Left lung (tissue), 14 donors: ENCODE measurements at places on chromosomes 3 and 15. TPM values are rescaled to one million over a fixed set of nuclear protein-coding genes. Genes with fewer than 3 reads are reported as not detected.
A peak's percentile ranks its signal among the peaks of the same experiment; 100 is the strongest.

Gene GRM2
- 0.61 TPM for total RNA-seq

Gene CDC25A
- total RNA-seq, result 4.7 TPM

Gene VPS18
- total RNA-seq, result 26.3 TPM

Gene FETUB
- not detected for total RNA-seq

Gene SEMA6D
- 6.3 TPM for total RNA-seq

Gene FAM107A
- 46.5 TPM for total RNA-seq

Gene PRR20G
- total RNA-seq, result not detected

Gene IL20RB
- 1.9 TPM for total RNA-seq

Gene SPINK8
- total RNA-seq, result not detected

GRCh38 chr3:65128346-65128745, 440.5 kb upstream of the ADAMTS9 start:
- DNase-seq, result no peak

DNA sequence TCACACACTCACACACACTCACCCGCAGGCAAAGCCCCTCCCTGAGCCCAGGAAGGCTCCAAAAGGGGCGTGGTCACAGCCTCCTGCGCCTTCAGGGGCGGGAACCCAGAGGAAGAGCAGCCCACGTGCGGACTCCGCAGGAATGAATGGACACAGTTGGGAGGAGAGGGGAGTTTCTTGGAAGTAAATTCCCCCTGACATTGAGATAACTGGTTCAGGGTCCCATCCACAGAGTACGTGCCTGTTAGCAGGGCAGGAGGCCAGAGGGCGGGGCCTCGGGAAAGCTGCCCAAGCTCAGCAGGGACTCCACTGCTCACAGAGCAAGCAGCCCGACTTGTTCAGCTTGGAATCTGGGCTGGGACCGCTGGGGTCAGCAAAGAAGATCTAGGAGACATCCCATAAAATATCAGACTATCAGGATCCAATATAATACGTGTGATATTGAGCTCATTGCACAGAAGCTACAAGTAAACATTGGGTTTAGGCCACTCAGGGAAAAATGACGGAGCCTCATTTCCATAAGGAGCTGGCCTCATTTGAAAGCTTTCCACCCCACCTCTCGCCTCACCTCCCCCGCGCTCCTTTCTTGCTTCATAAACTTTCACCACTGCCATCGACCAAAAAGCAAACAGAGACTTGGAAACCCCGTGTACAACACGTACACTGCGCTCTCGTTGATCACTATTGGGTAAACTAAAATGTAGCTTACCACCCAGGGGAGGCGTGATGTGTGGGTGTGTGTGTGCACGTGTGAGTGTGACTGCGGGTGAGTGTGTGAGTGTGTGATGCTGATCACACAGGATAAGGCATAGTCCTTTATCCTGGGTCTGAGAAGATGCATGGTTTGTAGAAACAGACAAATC, 36.0 kb downstream of the TM2D3 start:
- DNase-seq, result peak; percentile 56

DNA sequence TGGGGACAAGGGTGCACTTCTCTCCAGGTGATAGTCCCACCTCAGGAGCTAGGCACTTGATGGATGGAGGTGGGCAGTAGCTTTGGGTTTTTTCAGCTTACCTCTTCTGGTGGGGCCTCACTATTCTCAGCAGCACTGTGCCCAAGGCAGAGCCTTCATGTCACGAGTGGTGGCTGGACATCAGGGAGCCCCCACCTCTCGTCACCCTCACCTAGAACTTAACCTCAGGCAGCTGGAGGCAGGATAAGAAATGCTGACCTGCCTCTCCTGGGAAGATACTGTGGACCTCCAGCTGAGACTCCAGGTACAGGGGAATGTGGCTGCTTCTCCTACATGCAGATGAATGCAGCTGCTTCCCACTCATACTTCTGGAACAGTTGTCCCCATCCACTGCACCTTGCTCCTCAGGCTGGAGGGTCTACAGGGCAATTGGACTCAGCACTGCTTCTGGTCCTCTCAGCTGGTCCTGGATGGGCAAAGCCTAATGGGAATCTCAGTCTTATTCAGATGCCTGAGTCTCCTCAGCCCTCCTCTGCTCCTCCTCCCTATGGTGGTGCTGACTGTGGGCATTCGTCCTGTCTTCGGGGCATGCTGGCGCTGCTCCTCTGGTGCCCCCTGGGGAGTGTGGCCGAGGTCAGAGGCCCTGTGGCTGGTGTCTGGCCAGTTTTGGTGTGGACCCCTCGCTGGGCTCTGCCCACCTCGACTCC, 129.9 kb downstream of the KLF13 start:
- DNase-seq, result no peak

DNA sequence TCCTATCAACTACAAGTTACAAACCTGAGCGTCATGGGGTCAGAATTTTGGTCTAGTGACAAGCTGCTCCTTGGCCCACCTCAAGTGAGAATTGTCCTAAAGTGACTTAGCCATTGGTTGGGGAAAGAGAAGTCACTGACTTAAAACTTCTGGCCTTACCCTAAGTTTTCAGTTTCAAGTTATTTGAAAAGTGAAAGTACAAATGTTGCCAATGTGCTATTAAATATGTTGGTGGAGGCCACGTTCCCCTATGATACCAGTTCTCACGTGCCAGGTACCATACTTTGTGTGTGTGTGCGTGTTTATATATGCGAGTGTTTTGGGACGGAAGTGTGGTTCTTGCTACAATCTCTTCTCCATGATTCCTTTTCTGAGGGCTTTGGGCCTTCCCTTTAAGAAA, 22.6 kb upstream of the RASGRP1 start:
- DNase-seq, result no peak

- DNase-seq, result no peak
These were observed 211.5 kb downstream of the RORA start for GRCh38 chr15:61017627-61018026.

- no peak for DNase-seq
These were observed 211.7 kb downstream of the MBNL1 start for GRCh38 chr3:152480282-152480953.

DNA sequence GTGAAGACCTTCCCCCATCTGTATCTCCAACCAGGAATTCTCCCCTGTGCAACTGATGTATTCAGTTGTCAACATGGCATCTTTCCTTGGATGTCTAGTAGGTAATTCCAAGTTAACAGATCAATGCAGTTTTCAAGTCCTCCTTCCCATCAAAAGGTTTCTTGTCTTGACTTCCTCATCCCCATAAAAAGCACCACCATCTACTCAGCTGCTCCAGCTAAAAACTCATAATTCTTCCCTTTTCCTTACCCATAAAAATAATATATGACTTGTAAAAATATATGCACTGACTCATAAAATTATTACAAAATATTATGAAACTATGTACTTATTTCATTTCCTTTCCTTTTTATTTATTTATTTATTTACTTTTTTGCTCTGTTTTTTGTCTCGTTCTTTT, 5.0 kb upstream of the CAND2 start:
- no peak for DNase-seq

- no peak for DNase-seq
These were observed 45.2 kb downstream of the CDAN1 start for GRCh38 chr15:42691770-42692169.

DNA sequence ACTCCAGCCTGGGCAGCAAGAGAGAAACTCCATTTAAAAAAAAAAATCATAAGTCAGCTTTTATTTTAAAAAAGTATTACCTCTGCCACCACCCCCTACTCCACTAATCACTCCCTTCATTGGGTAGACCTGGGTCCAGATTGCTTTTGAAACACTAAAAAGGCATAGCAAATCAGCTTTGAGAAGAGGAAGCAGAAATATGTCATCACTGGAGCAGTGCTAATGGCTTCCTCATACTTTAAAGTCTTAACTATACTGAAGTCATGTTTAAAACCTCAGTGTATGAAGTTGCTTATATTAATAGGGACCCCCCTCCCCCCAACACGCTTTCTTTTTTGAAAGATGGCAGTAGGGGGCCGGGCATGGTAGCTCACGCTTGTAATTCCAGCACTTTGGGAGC, 1.0 kb upstream of the HTR3D start:
- no peak for DNase-seq

DNA sequence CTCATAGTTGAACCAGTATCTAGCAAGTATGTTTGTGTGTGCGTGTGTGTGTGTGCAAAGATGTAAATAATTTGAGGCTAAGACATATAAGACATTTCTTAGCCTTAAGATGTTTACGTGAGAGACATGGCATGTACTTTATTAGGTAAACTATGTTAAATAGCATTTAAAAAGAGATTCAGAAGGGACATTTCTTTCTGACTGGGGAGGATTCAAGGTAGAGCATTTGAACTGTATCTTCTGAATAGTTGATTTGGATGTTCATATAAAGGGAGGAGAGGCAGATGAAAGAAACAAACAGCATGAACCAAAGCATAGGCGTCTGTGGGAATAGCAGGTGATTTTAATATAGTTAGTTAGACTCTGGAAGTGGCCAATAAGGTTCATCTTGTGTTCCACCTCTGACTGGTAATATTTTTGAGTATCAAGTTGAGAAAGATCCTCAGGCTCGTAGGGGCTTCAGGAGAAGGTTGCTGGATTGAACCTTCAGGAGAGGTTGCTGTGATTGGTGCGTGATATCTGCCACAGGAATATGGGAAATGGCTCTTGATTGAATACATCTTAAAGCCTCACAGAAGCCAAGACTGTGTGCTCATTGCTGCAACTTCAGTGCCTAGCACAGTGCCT, 12.6 kb downstream of the NFKBIZ start:
- no peak for DNase-seq

- DNase-seq, result no peak
These were observed 8.0 kb upstream of the RAD54L2 start for GRCh38 chr3:51530485-51530884.

- DNase-seq, result no peak
These were observed 41.6 kb downstream of the ATP2B2 start for GRCh38 chr3:10463533-10464434.

DNA sequence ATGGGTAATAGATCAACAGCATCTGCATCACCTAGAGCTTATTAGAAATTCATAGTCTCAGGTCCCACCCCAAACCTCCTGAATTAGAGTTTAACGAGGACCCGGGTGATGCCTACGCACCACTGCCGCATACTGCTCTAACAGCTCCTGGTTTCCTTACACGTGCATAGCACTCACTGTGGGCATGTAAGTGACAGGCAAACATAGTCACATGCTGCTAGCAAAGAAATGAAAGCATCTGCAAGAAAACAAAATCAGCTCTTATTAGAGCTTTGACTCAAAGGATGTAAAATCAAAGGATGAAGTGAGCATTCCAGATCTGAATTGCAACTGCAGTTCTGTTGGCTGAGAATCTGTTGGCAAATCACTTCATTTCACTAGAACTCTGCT, 19.1 kb upstream of the RIOX2 start:
- DNase-seq, result no peak

- DNase-seq, result no peak
These were observed 890.6 kb upstream of the NR2F2 start for GRCh38 chr15:95439922-95440376.

GRCh38 chr3:46713898-46714552, 3.6 kb downstream of the PRSS50 start:
- no peak for DNase-seq

DNA sequence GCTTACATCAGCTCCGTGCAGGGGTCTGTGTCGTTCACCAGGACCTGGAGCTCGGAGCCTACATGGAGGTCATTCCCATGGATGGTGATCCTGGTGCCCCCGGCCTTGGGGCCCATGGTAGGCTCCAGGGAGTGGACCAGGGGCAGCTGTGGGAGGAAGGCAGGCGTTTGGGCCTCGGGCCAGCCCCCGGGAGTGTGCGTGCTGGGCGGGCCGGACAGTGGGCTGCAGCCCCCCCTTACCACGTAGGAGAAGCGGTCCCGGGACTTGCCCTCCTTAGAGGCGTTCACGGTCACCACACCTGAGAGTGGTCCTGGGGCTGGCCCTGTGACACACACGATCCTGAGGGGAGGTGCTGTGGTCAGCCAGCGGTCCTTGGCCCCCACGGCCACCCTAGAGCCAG, 29.6 kb downstream of the H1-8 start:
- DNase-seq, result no peak

DNA sequence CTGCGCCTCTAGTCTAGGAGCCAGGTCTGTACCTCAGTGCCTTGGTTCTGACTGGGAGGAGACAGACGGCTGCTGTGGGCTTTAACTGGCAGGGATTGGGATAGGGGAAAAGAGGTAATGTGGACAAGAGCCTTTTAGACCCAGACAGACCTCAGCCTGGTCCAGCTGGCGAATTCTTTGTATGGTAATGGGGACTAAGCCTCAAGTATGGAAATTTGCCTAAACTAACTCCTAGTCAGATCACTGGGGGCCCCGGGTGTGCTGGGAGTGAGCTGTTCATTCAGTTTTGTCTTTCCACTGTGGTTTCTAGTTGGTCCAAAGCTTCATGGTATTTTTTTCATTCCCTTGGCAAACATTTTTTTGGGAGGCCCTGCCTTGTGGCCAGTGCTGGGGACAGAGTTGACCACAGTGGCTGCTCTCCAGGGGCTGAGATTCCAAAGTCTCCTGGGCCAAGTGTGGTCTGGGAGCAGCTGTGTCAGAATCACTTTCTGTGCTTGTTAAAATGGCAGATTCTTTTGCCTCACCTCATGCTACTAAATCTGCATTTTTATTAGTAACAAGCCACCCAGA, 261.4 kb upstream of the C2CD4B start:
- DNase-seq, result no peak

GRCh38 chr3:181488536-181488935, 223.2 kb upstream of the SOX2 start:
- DNase-seq, result no peak

DNA sequence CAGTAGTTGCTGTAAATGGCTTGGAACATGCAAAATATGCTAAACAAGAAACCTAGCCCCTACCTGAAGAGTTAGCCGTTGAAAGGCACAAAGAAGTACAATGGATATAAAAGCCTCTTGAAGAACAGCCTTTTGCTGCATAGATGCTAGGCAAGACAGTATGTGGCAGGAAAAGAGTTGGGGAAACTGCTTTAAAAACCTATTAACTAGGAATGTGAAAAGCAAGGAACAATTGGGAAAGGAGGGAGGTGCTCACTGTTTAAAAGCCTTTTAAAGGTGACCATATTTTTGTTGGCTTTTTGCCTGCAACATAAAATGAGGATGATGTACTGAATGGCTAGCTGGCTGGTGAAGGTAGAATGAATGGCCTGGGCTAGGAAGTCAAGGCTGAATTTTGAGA, 24.5 kb upstream of the SOX2 start:
- DNase-seq, result no peak
